ENCODE measurements at places on chromosomes 1 and 21.

- no peak for DNase-seq
These were observed 1.4 kb downstream of the GPR37L1 start for GRCh38 chr1:202124142-202124541.

- DNase-seq = no peak
These were observed 43.4 kb downstream of the ZZZ3 start for GRCh38 chr1:77639056-77639455.

DNA sequence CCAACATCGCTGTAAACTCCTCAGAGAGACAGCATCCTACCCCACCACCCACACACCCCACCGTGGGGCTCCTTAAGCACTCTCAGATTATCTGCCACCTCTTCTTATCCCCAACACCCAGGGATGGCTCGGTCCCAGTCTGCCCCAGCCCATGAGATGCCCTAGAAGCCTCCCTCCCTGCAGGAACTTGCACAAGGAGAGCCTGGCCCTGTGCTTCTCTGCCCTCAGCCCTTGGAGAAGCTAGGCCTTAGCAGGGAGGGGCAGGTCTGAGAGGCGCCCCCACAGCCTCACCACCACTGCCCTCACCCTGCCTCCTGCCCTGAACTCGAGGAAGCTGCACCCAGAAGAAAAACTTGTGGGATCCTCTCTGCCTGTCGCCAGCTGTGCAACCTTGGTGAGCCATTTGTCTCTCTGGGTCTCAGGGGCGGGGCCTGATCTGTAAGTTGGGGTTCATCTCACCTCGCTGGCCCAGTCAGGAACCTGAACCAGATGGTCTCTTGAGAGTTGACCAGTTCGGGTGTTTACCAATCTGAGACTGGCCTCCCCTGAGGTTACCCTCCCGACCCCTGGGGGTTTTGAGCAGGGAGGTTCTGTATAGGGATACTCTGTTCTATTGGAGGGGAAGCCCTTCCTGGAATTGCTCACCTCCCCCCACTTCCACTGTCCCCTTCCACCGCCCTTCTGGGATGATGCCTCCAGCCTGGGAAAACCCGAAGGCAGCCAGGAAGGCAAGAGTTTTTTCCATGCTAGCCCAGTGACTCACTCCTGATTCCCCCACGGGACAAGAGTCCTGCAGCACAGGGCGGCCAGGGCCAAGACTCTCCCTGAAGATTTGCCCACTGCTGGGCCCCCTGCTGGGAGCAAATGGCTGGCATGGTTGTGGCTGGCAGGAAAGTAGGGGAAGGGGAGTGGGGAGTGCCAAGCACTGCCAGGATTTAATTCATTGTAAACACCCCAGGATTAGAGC, at the start of gene S100A3:
S100A3 (minus strand) TSS at position 537 of the 967 bp plus-strand sequence. CDS start 773 bp downstream, outside the sequence.
- DNase-seq = no peak

DNA sequence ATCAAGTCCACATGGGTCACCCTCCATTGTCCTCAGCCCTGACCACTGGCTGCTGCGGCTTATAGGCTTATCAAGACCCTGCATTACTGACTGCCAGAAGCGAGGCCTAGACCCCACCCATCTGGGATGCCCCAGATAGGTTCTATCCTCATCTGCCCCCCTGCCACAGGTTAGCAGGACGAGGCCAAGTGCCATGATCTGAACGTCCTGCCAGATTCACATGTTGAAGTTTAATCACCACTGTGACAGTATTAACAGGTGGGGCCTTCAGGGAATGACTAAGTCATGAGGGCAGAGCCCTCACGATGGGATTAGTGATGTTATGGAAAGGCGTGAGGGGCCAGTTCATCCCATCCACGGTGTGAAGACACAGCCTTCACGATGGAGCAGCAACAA, 6.2 kb upstream of the CPLANE2 start:
- DNase-seq = no peak

- DNase-seq = no peak
These were observed 671.9 kb upstream of the USP24 start for GRCh38 chr1:55886856-55887712.

- no peak for DNase-seq
These were observed 367.5 kb upstream of the C1orf174 start for GRCh38 chr1:4267381-4268261.

DNA sequence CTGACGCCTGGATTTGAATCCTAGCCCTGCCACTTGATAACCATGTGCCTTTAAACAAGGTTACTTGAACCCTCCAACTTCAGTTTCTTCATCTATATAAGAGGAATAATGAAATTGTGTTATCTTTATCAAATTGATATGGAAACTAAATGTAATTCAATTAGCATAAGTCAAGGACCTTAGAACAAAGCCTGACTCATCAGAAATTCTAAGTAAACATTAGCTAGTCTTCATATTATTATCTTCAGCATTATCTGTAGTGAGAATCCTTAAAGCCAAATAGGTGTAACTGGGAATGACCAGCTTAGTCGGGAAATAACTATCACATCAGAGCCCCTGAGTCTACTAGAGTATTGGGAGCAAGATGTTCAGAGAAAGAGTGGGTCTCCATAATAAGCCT, 6.6 kb downstream of the SELL start:
- DNase-seq = no peak

DNA sequence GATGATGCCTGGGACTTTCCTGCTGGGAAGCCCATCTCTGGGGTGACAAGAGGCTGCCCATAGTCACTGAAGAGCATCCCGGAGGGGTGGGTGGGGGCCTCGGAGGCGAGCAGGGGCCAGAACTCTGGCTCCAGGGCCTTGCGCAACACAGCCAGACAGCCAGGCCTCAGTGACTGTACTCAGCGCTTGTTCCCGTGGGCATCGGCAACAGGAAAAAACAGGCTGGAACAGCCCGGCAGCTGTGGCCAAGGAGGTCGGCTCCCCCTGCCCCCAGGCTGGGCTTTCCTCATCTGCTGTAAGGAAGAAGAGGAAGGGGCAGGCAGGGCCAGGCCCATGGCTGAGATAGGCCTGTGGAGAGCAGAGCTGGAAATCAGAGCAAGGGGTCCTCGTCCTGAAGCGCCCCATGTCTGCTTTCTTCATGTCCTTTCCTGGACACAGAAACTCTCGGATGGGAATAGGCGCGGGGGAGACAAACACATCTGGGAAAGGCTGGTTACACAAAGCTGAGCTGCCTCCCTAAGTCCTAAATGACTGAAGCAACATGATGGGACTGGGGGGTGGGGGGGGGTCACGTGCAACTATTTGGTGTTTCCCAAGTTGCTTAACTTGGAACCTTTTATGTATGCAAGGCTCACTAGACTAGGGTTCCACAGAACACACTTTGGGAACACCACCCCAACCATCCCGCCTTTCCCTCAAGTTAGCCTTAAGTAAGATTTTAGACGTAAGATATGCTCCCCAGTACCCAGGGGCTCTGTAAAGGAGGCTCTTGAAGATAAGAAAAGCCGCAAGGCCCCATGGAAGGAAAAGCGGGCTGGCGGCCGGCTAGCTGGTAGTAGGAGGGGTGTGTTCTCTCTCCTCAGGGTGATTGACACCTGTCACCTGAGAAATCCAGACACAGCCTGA, 30.7 kb downstream of the HSPG2 start:
- no peak for DNase-seq

GRCh38 chr21:25133939-25134338, 473.3 kb downstream of the MRPL39 start:
- DNase-seq = no peak

- no peak for DNase-seq
These were observed 26.6 kb upstream of the CD84 start for GRCh38 chr1:160605792-160606479.

Measured in NCI-H1930 (cell line).